ENCODE measurements at places on chromosomes 2 and 18.

DNA sequence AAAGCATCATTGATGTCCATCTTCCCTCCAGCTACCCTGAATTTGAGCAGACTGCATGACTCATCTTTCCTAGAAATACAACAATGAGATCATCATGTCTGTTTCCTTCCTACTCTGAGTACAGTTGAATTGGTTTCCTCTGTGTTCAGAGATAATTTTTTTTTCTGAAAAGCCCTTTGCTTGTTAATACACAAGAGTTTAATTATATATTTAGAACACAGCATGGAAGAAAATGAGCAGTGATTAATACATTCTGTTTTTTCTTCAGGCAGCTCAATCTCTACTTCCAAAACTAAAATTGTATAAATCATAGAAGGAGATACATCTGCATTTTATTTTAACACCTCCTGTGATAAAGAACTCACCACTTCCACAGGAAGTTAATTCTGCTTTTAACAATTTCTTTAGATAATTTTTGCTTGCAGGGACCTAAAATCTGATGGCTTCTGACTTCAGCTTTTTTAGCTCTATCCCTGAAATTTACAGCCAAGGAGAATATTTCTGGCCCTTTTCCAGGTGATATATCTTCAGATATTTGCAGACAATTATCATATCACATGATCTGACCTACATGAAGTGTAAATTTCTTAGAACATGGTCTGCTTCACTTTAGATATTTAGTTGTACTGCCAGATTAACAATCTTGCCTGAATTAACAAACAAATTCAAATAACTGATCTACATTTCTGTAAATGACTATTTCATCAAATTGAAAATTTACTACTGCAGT is 249.0 kb downstream of the TRIB2 start:
- DNase-seq: no peak

- DNase-seq: no peak
Measured at GRCh38 chr2:98127229-98127989, 40.4 kb downstream of the VWA3B start.

DNA sequence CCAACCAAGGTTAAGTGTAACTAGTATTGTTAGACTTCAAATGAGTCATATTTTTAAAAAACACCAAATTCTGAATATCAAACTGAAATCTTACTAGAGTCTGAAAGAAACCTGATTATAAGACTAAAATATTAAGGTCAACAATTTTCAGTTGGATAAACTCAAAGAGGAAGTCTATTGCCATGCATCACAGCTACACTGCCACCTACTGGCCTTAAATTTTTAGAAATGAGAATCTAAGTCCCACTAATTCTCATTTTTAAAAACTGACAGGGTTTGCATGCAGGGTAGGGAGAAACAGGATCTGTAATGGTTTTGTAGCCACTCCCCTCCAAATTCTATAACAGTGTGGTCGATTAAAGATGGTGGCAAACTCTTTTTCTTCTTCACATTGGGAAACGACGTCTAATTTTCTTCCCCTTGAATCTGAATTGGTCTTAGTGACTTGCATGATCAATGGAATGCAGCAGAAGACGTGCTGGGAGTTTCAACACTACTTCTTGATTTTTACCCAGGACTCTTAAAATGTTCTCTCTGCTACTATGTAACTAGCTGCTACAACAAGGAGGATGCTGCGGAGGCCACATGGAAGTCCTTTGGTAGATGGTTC is 176.1 kb upstream of the SESTD1 start:
- DNase-seq: no peak

DNA sequence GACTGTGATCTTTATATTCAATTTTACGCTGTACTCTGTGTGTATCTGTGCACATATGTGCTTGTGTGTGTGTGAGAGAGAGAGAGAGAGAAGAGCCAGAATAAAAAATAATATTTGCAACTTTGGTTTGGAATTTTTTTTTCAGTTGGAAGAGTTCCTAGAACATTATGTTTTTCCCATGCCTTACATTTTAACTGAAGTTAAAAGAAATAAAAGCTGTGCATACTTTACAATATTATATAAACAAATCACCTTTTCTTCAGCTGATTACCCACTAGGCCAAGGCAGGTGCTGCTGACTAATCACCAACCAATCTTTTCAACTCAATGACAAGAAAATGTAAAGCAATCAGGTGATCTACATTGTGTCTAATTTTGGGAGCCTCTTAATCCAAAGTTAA is 366.3 kb downstream of the NYAP2 start:
- DNase-seq: no peak

GRCh38 chr2:105473011-105473410 is 74.2 kb upstream of the FHL2 start:
- DNase-seq: no peak

- no peak for DNase-seq
Measured at GRCh38 chr2:23826040-23826439, 100.9 kb downstream of the ATAD2B start.

DNA sequence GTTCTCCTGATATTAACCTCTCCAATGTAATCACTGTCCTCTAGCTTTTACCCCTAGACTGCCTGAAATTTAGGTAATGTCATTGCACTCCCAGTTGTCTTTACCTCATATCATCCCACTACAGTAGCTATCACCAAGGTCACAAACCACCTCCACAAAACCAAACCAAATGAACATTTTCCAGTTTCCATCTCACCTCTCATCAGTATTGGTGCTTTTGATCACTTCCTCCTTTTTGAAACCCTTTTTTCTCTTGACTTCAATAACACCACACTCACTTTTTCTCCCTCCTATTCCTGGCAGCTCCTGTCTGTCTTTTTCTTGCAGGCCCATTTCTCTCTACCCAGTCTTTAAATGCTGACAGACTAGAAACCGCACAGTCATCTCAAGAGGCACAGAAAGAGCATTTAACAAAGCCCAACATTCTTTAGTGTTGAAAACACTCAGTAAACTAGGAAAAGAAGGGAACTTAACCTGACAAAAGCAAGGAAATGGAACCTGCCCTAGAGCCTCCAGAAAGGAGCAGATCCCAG is 95.9 kb upstream of the SIX2 start:
- no peak for DNase-seq

GRCh38 chr2:162365392-162365791 is 21.5 kb downstream of the GCA start:
- no peak for DNase-seq

GRCh38 chr2:23662941-23663920 is 263.7 kb downstream of the ATAD2B start:
- DNase-seq: no peak

DNA sequence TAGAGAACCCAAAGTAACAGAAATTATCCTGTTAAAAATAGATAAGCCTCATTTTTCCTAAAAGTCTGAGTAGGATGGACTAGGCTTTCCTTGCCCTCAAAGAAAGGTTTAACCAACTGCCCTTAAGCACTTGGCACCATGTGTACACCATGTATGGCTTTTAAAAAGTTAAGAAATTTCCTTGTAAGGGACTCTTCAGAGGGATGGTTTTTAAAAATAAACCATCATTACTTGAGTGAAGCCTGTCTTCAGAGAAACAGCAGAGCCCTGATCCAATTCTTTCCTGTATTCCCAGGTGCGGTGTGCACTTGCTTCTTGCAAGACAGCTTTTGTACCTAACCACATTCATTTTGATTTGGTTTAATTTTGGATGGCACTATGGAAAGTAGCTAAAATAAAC is 1.1 kb upstream of the NEMP2 start:
- no peak for DNase-seq

- no peak for DNase-seq
Measured at GRCh38 chr18:67509741-67510391, 6.7 kb downstream of the DSEL start.

- DNase-seq: no peak
Measured at GRCh38 chr18:60018618-60019462, 119.0 kb downstream of the PMAIP1 start.

GRCh38 chr2:95061119-95061512 is 35.6 kb downstream of the MAL start:
- no peak for DNase-seq

DNA sequence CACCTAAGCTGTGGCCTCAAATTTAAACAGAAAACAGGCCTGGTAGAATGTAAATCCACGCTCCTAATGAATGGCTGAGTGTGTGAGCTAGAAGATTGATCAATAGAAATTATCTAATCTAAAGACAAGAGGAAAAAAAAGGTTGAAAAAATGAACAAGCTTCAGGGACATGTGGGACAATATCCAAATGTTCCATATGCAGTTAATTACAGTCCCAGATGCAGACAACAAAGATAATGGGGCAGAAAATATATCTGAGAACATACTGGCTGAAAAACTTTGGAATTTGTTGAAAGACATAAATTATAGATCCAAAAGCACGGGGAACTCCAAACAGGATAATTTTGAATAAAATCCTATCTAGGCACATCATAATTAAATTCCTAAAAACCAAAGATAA is 186.7 kb upstream of the SIX2 start:
- DNase-seq: no peak

- no peak for DNase-seq
Measured at GRCh38 chr2:75476761-75477160, 84.0 kb downstream of the EVA1A start.

GRCh38 chr2:72973566-72974435 is 56.5 kb downstream of the EMX1 start:
- DNase-seq: no peak

DNA sequence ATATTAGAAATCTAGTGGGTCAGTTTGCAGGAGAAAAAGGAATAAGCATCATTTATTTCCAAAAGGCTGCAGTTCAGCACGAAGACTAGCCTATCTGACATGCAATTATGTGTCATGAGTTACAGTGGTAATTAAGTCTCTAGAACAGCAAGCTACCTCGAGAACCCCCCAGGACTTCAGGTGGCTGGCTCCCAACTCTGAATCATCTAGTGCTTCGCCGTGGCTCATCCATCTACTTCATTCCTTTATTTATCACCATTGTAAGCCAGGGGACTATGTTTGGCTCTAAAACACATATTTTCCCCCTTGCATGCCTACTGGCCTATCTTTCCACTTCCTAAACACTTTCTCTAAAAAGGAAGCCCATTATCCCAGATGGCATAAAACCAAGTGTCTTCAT is 121.6 kb downstream of the TXNL1 start:
- no peak for DNase-seq

- DNase-seq: no peak
Measured at GRCh38 chr2:191892391-191892790, 45.5 kb upstream of the CAVIN2 start.

DNA sequence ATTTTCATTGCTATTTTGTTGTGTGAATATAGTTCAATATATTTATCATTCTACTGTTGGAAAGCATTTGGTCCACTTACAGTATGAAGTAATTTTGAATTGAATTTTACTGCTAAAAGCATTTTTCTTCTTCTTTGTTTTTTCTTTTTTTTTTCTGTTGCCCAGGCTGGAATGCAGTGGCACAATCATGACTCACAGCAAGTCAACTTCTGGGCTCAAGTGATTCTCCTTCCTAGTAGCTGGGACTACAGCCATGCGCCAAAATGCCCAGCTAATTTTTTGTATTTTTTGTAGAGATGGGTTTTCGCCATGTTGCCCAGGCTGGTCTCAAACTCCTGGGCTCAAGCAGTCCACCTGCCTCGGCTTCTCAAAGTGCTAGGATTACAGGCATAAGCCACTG is 2.4 kb upstream of the ETAA1 start:
- DNase-seq: no peak

GRCh38 chr2:239881031-239881471 is 144.1 kb downstream of the NDUFA10 start:
- DNase-seq: no peak

DNA sequence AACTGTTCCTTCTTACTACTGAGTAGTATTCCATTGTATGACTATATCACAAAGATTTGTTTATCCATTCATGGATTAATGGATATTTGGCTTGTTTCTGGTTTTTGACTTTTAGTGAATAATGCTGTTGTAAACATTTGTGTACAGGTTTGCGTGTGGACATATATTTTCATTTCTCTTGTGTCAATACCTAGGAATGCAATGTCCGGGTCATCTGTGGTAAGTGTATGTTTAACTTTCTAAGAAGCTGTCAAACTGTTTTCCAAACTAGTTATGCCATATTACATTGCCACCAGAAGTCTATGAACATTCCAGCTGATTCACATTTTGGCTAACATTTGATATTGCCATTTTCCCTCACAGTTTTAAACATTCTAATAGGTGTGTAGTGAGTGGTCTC is 29.1 kb upstream of the SLC16A14 start:
- no peak for DNase-seq

- no peak for DNase-seq
Measured at GRCh38 chr2:221529943-221530652, 42.0 kb downstream of the EPHA4 start.

- no peak for DNase-seq
Measured at GRCh38 chr2:230809015-230809414, 55.7 kb upstream of the ITM2C start.

- no peak for DNase-seq
Measured at GRCh38 chr18:39846265-39846664, 2108.8 kb upstream of the PIK3C3 start.

- no peak for DNase-seq
Measured at GRCh38 chr2:126754240-126755004, 98.5 kb downstream of the GYPC start.

DNA sequence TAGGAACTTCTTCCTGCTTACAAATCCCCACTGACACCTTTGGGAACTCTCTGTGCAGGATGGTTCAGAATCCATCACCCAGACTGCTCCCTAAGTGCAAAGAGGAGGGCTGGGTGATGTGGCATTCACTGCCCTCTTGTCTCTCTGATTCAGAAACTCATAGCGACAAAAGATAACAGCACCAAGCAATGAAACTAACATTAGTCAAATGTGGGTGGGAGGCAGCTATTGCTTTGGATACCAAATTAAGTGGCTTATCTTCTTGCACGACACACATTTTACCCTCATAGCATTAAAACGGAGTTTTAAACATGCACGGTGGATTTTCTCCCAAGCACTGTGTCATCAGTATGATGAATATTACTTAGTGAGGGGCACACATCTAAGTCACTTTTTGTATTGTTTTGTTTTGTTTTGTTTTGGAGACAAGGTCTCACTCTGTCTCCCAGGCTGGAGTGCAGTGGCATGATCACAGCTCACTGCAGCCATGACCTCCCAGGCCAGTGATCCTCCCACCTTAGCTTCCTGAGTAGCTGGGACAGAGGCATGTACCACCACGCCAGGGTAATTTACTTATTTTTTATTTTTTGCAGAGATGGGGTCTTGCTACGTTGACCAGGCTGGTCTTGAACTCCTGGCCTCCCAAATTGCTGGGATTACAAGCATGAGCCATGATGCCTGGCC is 40.9 kb upstream of the NEB start:
- no peak for DNase-seq
